Progenitor cell of endocrine pancreas (in vitro differentiated cells): ENCODE measurements at places on chromosomes 5 and 9. TPM values are rescaled to one million over a fixed set of nuclear protein-coding genes. Genes with fewer than 3 reads are reported as not detected.

DNA sequence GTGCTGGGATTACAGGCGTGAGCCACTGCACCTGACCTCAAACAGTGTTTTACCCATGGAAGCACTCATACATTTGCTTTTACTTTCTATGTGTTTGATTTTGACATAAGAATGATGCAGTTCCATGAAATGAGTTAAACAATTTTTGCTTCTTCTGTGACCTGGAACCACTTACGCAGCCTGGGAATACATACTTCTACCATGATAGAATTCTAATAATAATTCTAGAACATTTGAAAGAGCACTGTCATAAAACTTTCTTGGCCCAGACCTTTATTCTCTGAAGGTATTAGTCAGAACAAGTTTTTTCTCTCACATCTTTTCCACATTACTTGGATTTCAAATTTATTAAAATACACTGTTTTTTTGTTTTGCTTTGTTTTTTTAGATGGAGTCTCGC, 25.3 kb upstream of the COL5A1 start:
- H3K27ac ChIP-seq: no peak overlapping the region
- H3K4me3 ChIP-seq: no peak overlapping the region
- H3K4me1 ChIP-seq: no peaks in the 10 kb centered on the region
- H3K36me3 ChIP-seq: peaks cover 2% of the 10 kb centered on the region
- peaks cover 6% of the 10 kb centered on the region for H3K27me3 ChIP-seq

DNA sequence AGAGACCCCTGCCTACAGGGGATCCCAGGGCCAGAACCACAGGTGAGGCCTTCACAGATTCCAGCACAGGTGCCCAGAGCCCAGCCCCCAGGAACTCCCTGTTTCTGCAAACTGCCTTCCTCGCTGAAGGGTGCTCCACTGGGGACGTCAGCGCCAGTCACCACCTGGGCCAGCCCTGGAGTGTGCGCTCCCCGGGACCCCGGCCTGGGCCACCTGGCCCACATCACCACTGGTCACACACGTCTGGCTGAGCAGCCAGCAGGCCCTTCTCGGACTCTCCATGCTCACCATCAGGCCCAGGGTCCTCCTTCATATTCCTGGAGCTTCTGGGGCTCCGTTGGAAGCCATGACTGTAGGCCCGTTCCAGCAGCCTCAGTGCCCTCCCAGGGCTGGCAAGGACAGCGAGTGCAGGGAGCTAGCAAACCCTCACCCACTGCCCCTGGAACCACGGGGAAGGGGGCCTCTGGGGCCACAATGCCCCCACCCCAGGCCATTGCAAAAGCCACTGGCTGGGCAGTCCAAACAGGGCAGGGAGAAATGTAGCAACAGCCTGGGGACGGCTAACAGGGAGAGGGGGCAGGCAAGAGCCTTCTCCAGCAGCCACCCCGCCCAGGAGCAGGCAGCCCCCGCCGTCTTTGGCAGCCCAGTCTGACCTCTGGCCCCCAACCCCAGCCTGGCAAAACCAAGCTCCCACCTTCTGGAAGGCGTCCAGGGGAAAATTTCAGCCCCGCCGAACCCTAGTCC, 1.3 kb downstream of the AGPAT2 start:
- H3K4me1 ChIP-seq: peaks cover 6% of the 10 kb centered on the region
- H3K27ac ChIP-seq: no peak overlapping the region

DNA sequence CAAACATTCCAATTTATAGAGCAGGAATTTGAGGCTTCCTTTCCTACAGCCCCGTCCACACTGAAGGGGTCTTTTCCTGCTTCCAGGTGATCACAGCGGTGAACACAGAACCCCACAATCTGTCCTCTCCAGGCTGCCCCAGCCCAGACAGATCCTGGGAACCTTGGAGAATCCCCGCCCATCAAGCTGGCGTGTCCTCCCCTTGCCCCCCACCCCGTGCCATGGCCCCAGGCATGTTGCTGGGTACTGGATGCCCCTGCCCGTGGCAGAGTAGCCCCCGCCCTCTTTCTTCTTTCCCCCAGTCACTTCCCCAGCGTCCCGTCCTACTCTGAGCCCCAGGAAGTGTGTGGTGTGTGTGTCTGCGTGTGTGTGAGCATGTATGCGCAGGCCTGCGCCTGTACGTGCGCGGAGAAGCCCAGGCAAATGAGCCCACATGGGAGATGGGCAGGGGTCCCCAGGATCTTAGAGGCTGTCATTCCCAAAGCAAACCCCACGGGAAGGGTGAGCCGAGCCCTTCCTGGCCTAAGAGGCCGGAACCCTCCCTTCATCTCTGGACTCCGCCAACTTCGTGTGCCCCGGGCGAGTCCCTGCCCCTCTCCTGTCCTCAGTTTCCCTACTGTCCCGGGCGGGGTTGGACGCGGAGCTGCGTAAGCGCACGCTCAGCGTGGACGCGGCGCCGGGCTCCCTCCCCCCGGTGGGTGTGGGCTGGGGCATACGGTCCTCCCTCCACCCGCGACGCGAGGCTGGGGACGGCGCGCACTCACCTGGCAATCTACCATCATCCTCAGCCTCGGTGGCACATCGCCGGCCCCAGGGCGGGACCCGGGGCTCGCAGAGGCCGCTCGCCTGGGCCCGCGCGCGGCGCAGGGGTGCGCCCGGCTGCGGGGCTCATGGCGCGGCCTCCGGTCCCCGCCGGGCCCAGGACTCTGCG, 15.2 kb downstream of the GBGT1 start:
- no peak for DNase-seq
- H3K4me1 ChIP-seq: peaks cover 20% of the 10 kb centered on the region
- H3K36me3 ChIP-seq: no peaks in the 10 kb centered on the region
- H3K27me3 ChIP-seq: no peaks in the 10 kb centered on the region
- peak overlapping the region; percentile 96 for H3K27ac ChIP-seq

- no peak overlapping the region for H3K4me3 ChIP-seq
- no peak overlapping the region for H3K27ac ChIP-seq
- peaks cover 44% of the 10 kb centered on the region for H3K27me3 ChIP-seq
- H3K4me1 ChIP-seq: peaks cover 4% of the 10 kb centered on the region
Measured at GRCh38 chr9:128405780-128406171, 14.9 kb upstream of the CERCAM start.

Gene ROR2
- total RNA-seq: 23.6 and 23.9 TPM in 2 replicates
